ENCODE measurements at places on chromosomes 11 and 22. TPM values are rescaled to one million over a fixed set of nuclear protein-coding genes. Genes with fewer than 3 reads are reported as not detected.

CFAP68 gene
- 9.2 TPM for total RNA-seq

PLAAT2 gene
- not detected for total RNA-seq

ACR gene
- total RNA-seq = 0.65 TPM

PANX3 gene
- not detected for total RNA-seq

FHIP1B gene
- total RNA-seq = 20.5 TPM

GGTLC3 gene
- not detected for total RNA-seq

ME3 gene
- total RNA-seq = 19.3 TPM

Data from posterior vena cava (tissue), 2 donors.